ENCODE measurements at places on chromosomes 3 and 15. TPM values are rescaled to one million over a fixed set of nuclear protein-coding genes. Genes with fewer than 3 reads are reported as not detected.

DNA sequence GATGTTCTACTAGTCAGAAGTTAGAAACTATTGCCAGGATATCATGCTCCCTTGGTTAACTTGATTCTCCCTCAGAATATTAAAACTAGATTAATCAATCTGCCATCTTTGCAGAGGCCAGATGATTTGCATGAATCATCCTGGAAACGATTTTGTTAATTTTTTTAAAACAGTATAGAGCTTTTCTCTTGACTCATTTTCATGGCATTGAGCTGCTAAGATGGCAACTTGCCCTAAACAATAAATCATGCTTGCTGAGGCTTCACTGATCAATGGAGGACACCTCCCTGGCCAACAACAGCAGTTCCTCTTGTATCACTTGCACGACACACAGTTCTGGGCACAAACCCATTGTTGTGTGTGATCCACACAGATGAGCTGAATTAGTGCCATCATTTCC is 109.1 kb downstream of the COL6A6 start:
- DNase-seq: no peak

DNA sequence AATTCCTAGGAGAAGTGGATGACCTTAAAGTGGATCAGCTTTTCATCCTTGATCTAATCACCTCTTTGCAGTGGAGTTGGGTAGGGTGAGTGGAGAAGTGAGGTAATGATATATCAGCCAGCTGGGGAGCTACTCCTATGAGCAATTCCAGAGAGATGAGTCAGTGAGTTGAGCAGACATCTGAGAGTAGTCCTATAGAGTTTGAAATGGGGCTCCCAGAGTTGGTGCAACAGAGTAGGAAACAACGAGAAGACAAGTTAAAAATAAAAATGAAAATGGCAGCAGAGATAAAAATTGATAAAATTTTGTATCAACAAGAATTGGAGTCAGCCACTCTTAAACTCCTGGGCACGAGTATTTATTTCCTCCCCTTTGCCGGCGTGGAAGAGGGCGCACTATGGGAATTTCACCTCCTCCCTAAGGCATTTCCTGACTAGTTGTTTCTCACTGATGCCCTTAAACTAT is 150.8 kb upstream of the DPH6 start:
- DNase-seq: no peak

- DNase-seq: no peak
Measured at GRCh38 chr3:151925876-151926275, 52.4 kb downstream of the SUCNR1 start.

GRCh38 chr3:128794770-128795649 is 69.0 kb downstream of the RAB7A start:
- DNase-seq: peak; percentile 64

DNA sequence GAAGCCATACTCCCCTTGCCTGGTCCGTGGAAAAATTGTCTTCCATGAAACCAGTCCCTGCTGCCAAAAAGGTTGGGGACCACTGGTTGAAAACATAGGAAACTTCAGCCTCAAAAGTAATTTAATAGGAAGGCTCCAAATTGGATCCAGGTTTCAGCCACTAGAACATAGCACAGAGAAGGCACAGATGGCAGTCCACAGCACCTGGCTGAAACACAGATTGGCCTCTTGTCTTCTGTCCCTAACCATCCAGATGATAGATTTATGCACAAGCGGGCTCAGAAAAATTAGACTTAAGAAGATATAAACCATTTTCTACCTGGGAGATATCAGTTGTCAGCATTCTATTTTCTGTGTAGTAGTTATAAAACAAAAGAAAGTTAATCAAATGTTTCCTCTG is 397.1 kb downstream of the CNTN4 start:
- DNase-seq: no peak

- no peak for DNase-seq
Measured at GRCh38 chr3:148906667-148907066, 41.6 kb downstream of the CPA3 start.

Gene WWTR1
- 33.5 TPM for total RNA-seq

Gene NEK10
- 0.57 TPM for total RNA-seq

Gene IL17RE
- total RNA-seq: 11.7 TPM
